Activated T-cell treated with anti-CD3 and anti-CD28 coated beads, Interleukin-2, amount 50 U/mL, for 48 hours (primary cell): ENCODE measurements at places on chromosomes 1 and 21.

DNA sequence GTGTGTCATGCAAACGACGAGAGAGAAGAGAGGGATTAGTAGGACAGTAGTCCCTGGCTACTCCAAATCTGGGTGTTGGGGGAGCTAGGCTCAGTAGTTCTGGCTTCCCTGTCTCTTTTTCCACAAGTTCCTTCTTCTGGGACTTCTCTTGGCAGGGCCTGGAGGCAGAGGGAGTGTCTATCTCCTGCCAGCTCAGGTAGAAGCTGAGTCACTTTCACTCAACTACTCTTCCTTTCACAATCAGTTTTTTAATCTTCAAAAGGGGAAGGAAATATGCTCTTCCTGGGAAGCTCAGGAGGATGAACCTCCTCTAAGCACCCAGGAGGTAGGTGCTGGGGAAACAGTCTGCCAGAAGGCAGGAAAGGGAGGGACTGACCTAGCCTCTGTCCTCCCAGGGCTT lies 35.2 kb upstream of the MAGOH start:
- DNase-seq, result no peak

- no peak for DNase-seq
Measured at GRCh38 chr1:242448910-242449645, 75.4 kb downstream of the PLD5 start.

DNA sequence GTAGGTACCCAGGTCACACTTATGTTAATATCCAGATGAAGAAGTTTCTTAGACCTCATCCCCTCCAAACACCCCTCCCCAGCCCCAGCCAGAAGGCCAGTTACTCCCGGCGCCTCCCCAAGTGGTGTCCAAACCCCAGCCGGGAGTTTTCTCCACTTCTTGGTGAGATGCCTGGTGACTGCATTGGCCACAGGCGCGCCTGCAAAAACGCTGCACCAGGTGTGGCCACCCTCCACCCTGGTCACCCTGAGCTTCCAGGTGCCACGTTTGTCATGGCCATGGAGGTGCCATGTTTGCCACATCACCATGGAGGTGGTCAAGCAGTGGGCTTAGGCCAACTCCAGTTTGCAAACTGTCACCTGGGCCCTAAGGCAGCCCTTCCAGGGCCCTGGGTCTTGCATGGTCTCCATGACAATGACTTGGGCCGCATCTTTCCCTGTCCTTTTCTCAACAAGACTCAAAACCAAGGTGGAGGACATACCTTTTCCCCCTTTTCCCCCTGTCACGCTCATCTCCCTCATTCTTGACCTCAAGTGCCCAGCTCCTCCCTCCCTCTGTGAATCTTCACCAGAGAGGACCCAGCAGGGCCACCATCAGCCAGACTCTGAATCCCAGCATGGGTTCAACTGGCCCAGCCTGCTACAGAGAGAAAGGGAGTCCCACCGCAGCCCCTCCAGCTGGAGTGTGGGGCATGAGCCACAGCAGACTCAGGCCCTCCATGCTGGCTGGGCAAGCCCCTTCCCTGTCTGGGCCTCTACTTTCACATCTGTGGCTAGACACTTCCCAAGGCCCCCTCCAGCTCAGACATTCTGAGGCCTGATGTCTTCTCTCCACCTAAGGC lies 125.9 kb upstream of the ZBTB40 start:
- no peak for DNase-seq

DNA sequence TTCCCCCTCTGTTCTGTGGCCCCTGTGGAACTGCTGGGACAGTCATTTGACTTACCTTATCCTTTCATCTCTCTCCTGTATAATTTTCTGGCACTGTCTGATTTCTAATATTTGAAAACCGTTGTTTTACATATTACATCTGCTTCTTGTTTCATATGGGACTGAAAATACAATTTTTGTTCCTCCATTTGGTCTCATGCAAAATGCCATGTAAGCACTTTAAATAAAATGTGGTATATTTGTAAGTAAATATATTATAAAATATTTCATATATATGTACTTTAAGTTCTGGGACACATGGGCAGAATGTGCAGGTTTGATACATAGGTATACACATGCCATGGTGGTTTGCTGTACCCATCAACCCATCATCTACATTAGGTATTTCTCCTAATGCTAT lies 93.9 kb upstream of the PLPPR5 start:
- no peak for DNase-seq

GRCh38 chr1:201881617-201882016 lies 7.1 kb upstream of the SHISA4 start:
- DNase-seq, result no peak

- no peak for DNase-seq
Measured at GRCh38 chr1:106880226-106880625, 176.2 kb upstream of the PRMT6 start.

GRCh38 chr1:88885933-88886332 lies 5.4 kb downstream of the GTF2B start:
- DNase-seq, result no peak

- DNase-seq, result no peak
Measured at GRCh38 chr21:28397040-28397439, 595.6 kb downstream of the LTN1 start.

DNA sequence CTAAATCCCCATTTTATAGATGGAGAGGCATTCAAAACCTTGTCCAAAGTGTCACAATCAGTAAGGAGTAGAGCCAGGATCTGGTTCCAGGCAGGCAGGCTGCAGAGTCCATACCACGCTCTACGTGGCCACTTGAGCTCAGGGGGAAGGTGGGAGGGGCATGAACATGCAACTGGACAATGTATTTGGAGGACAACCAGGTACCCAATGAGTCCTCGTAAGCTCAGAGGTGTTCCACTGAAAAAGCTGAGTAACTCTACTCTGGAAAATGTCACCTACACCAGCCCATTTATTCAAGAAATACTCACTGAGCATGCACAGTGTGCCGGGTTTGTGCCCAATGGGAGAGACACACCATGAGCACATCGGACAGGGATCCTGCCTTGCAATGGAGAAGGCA lies 11.2 kb upstream of the GUCA2B start:
- no peak for DNase-seq

- no peak for DNase-seq
Measured at GRCh38 chr1:46130606-46131005, 1.8 kb downstream of the PIK3R3 start.

DNA sequence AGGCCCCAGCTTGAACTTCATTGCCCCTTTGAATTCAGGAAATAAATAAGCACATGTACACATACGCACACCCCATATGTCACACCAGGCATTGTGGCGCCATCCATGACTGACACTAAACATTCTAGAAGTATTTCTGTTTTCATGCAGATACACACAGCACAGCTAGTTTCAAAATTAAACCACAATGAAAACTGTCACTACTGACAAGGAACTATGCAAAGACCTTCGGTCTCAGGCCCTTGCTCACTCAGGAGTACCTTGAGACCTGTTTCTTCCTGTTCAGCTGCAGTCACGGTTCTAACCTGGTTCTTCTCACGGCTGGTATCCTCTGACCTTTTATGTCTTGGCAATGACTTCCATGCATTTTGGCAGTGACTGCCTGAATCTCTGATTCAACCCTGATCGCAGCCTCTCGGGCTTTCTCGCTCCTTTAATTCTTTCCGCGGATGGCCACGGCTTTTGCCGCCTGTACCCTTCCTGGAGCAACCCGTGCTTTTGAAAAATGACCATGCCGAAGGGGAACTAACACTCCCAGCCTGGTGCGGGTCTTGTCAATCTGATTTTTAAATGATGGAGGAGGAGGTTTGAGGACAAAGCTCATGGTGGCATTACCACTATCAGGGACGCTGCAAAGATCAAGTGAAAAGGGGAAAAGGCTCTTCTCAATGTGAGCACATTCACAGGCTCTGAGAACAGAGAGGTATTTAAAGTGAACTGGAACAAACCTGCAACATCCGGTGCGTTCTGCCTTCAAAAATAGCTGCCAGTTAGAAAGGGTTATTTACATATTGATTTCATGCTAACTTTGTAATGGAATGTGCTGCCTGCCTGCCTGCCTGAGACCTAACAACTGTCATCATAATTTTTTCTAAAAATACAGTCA lies 384.6 kb downstream of the RRAGC start:
- DNase-seq, result no peak

- DNase-seq, result no peak
Measured at GRCh38 chr21:28875078-28875477, 117.6 kb downstream of the LTN1 start.

- no peak for DNase-seq
Measured at GRCh38 chr1:245650441-245650960, 495.7 kb downstream of the KIF26B start.

GRCh38 chr1:16440470-16441281 lies at the start of gene NECAP2:
NECAP2 (plus strand) TSS chr1:16440724; CDS start chr1:16440762, 38 bp downstream.
- DNase-seq, result peak; percentile 98

GRCh38 chr1:58815686-58816071 lies 31.8 kb upstream of the JUN start:
- DNase-seq, result peak; percentile 40

- no peak for DNase-seq
Measured at GRCh38 chr1:88655685-88656299, 28.3 kb upstream of the PKN2 start.

- no peak for DNase-seq
Measured at GRCh38 chr1:221098471-221099405, 219.5 kb downstream of the HLX start.

GRCh38 chr1:227654431-227654830 lies 80.7 kb downstream of the JMJD4 start:
- no peak for DNase-seq

DNA sequence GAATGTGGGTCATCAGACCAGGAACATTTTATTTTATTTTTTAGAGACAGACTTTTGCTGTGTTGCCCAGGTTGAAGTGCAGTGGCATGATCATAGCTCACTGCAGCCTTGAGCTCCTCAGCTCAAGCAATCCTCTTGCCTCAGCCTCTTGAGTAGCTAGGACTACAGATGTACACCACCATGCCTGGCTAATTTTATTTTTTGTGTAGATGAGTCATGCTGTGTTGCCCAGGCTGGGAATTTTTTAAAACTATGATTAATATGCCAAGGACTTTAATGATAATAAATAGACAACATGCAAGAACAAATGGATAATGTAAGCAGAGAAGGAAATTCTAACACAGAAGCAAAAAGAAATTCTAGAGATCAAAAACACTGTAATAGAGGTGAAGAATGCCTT lies 142.4 kb downstream of the AK5 start:
- no peak for DNase-seq

DNA sequence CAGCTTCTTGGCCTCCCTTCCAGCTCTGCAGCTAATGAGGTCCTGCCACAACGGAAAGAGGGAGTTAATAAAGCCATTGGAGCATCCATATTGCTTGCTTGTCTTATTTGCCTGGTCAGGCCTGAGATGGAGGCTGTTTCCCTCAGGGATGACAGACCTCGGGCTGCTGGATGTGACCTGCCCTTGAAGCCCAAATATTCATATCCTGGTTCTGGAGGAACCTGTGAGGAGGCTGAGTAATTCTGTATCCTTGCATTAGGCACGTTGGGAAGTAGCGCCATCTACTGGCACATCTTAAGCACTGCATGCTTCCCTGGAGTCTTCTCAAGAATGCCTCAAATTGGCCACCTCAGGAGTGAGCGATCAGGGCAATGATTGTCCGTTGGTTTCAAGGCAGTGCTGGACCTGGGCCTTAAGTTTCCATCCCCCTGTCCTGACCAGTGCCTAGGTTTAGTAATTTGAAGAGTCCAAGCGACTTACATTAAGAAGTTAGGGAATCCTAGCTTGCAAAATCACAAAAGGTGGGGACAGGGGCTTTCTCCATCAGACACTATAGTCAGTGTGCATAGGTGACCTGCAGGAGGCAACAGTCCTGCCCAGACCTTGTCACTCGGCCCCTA lies 13.8 kb upstream of the NASP start:
- DNase-seq, result peak; percentile 79

DNA sequence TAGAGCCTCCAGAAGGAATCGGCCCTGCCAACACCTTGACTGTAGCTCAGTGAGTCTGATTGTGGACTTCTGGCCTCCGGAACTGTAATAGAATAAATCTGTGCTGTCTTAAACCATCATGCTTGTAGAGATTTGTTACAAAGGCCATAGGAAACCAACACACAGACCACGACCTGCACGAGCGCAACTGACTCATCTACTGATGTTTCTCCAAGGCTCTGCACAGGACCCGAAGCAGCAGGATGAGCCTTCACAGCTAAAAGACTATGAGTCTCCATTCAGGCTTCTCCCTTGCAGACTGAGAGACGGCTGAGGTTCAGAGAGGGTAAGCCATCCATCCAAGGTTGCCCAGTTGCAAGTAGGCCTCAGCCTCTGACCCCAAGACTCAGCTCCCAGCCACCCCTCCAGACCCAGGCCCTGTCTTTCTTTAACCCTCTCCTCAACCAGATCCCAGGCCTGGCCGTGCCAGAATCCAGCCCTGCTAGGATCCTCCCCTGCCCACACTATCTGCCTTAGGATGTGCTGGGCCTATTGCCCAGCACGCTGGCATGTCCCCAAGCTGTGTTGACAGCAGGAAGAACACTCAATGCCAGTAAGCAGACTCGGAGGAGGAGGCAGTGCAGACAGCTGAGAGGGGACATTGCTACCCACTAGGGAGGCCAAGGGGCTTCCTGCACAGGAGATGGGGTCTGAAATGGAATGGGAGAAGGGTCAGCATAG lies 109.0 kb downstream of the HMGB4 start:
- no peak for DNase-seq

GRCh38 chr1:1755426-1755825 lies 22.8 kb downstream of the NADK start:
- no peak for DNase-seq

DNA sequence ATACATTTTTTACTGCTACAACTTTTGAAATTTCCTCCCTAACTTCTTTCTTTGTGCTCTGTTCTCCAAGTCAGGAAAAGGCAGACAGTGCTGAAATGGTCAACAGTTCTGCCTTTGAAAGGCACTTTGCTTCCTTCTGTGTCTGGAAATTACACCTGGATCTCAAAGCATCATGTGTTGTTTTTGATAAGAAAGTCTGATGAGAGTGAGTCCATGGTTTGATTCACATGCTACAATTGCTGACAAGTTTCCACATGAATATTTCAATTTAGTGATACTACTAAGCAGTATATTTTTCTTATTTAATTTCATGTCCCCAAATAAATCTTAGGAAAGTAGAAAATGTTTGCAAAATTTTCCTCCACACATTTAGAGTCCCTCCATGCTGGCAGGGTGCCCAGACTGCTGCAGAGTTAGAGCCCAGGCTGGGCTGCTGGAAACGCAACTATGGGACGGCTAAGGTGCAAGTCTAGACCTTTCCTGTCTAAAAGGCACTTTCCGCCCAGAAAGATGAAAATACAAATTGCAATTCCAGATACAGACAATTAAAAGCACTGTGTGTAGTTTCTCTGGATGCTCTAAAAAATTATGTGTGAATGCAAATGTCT lies 96.6 kb upstream of the RUNX1 start:
- no peak for DNase-seq

DNA sequence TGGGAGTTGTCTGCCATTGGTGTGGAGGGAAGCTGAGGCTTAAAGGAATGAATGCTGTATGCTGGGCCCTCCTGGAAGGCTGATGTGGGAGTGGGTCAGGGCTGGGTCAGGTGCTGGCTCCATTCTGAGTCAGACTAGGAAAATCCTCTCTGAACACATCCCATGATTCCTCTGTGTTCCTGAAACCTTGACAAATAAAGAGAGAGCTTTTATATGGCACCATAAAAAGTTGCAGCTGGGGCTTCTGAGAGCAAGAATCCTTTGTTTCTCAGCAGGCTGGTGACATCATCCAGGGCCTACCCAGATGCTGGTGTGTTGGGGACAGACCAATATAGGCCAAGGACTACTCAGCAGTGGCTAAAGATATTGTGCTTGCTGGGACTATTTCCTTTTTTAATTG lies 27.8 kb upstream of the NFASC start:
- DNase-seq, result no peak

- DNase-seq, result no peak
Measured at GRCh38 chr1:151406176-151406575, 6.8 kb downstream of the PSMB4 start.

- DNase-seq, result no peak
Measured at GRCh38 chr21:17903029-17903806, 84.1 kb upstream of the C21orf91 start.
